ENCODE measurements at places on chromosomes 4 and X.

DNA sequence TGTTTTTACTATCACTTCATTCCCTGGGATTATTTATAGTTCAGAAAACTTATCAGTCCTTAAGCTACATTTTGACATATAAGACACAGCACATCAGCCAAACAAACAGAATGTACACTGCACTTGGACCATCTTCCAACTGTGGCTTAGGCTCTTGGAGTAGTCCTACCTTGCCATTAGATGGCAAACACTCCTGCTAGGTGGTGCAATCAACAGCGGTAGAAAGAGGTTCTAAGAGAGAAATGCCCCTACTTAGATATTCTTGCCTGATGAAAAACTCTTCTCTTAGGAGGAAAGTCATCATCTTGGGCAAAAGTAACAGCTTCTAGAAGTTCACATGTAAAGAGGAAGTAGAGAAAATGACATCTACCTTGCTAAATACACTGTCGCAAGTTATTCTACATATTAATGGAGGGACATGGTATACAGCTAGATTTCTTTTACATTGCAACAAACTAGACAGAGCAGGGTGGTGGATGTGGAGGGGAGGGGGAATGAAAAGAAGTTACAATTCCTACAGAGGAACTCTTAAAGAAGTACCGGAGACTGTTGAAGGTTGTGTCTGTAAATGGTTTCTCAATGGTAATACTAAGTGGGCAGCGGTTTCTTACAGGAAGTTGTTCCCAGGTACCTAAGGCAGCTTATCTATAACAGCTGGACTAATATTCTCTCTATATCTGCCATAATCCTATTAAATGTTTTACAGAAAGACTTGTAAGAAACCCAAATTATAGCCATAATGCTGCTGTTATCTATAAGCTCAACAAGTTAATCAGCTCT lies 8.1 kb upstream of the STPG2 start:
- no peak for DNase-seq

- DNase-seq, result no peak
Observed at GRCh38 chr4:76702440-76703122, 195.4 kb downstream of the SOWAHB start.

GRCh38 chrX:120000490-120001246 lies 57.1 kb upstream of the NKAP start:
- DNase-seq, result no peak

DNA sequence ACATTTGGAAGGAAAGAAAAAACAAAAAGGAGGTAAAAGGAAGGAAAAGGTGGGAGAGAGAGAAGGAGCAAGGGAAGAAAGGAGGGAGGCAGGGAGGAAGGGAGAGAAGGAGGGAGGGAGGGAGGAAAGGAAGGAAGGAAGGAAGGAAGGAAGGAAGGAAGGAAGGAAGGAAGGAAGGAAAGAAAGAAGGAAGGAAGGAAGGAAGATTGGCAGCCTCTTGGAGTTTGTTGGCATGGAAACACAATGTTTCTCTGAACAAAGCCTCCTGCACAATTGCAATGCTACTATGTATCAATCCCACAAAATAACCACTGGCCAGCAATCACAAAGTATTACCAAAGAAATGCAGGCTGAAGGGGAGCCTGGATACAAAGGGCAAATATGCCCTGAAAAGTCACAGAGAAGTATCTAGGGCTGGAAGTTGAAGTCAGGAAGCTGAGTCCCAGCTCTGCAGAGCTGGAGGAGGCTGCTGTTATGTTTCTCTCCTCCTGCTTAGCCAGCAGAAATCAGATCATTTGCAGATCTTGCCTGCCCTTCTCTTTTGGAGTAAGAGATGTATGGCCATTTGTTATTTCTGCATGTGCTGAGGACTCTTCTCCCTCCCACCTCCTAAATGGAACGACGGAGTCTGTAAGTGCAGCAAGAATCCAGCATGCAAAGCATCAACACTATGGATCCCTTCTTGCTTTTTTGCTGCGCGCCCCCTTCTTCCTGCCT lies 195.9 kb upstream of the LDB2 start:
- DNase-seq, result no peak

GRCh38 chr4:80144676-80145470 lies 52.4 kb upstream of the PRDM8 start:
- DNase-seq, result no peak

GRCh38 chr4:88033309-88033708 lies 25.9 kb downstream of the PKD2 start:
- no peak for DNase-seq

DNA sequence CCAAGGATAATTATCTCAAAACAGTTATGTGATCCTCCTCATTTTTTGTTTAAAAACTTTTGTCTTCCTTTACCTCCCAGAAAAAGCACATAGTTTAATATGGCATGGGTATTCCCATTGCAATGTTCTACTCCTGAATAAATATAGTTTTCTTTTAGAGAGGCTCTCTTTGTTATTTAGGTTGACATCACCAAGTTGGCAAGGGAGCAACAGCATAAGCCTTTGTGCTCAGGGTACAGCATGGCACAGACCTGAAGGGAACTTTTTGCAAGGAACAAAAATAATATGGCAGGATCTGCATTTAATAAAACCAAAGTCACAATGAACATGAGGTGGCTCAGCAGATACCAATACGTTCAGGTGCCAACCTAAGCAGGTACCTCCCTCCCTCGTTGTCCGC lies 47.1 kb upstream of the NPY2R start:
- DNase-seq, result no peak

DNA sequence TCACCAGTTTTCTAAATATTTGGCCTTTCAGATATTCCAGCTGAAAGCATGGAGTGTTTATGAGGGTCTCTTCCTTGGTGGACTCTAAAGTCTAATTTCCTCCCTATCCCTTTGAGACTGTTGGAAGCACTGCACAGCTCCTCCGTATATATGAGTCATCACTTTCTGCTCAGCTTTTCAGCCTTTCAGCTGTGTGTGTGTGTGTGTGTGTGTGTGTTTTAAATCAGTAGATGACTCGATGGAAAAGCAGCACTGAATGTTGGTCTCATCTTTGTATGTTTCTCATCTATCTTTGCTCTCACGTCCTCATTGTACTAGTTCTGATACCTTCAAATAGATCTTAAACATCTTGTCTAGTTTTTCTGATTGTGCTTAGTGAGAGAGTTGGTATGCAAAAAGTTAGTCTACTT lies 81.6 kb downstream of the ZFX start:
- no peak for DNase-seq

DNA sequence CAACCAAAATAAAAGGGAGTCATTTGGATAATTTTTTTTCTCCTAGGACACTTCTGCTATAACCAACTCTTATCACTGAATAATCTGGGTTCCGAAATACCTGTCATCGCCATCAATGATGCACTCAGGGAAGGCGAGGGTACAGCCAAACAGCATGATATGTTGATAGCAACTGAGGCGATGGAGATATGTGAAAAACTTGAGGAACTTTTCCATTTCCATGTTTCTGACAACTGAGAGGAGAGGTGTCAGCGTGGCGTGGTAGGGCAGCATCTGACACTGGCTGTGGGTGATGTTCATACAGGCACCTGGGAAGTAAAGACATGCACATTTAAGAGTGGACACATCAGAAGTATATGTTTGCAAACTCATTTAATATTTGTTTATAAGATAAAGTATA lies 74.6 kb downstream of the CORIN start:
- no peak for DNase-seq

DNA sequence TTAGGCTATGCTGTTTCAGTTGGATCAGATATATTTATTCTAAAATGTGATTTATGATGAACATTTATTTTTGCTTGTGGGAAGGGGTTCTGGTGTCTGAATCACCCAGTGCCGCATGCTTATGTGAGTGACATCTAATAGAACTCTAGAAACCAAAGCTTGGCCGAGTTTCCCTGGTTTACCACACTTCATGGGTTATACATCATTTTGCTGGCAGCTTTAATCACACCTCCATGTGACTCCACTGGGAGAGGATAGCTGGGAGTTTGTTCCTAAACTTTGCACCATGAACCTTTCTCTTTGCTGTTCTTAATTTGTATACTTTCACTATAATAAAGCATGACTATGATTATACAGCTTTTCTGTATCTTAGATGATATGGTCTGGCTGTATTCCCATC lies 382.9 kb downstream of the INPP4B start:
- DNase-seq, result no peak

DNA sequence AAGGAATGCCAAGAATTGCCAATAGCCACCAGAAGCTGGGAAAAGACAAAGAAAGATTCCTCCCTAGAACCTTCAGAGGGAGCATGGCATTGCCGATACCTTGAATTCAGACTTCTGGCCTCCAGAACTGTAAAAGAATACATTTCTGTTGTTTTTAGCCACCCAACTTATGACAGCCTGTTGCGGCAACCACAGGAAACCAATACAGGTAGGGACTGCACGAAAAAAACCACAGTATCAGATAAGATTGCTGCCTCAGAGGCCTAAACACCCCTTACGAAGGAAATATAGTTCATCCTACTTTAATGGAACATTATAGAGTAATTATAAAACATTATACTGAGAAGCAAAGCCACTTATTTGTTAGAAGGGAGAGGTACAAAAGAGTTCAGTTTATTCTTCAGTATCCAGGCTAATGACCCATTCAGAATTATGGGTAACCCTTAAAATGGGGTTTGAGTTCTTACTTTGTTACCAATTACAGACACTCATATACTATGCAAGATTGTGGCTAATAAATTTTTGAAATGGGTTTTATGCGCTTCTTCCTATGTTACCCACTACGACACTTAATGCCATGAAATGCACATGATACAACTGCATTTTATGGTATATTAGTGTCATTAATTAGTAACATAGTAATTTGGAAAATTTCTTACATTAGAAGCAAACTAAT lies 37.4 kb upstream of the SMIM10L2A start:
- DNase-seq, result peak; percentile 2

DNA sequence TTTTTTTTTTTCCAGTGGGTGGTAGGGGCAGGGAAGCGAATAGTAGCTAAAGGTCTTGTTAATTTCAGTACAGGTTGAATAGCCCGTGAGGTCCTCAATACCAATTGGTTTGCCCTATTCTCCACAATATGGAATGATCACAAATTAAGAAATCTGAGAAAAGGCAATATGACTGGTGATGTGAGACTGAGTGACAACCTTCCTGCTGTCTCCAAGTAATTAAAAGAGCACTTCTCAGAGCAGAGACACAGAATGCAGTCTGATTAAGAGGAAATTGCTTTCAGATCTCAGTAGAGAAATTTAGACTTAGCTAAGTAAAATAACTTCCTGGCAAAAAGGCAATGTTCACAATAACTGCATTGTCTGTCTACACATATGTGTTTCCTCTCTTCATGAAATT lies 23.0 kb downstream of the GPR174 start:
- no peak for DNase-seq

DNA sequence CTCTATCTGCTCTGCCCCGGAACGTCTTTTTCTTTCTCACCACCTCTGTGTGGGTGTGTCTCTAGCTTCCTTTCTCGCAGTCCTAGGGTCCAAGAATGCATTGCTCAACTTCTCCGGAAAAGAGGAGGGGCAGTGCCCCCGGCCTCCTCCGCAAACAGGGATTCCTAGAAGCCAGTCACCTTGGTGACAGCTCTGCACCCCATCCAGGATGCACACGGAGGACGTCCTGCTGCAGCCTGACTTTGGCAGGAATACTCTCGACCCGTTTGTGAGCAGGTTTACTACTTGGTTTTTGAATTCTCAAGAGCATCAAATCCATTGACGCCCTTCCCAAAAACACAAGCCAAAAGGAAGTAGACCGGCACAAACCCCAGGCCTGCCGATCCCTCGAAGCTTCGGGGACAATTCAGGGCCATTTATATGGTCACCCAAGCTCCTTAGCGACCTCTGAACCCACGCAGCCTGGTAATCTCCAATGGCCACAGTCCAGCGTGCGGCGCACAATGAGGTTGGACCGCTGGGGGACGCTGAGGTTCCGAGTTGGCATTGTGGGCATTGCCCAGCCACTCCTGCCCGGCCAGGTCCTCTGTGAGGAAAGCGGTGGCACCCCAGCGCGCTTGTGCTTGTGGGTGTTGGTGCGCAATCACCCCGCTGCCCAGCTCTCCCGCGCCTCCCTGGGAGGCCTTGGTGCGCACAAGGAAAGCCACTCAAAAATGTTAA lies 9.8 kb downstream of the NKX3-2 start:
- no peak for DNase-seq

DNA sequence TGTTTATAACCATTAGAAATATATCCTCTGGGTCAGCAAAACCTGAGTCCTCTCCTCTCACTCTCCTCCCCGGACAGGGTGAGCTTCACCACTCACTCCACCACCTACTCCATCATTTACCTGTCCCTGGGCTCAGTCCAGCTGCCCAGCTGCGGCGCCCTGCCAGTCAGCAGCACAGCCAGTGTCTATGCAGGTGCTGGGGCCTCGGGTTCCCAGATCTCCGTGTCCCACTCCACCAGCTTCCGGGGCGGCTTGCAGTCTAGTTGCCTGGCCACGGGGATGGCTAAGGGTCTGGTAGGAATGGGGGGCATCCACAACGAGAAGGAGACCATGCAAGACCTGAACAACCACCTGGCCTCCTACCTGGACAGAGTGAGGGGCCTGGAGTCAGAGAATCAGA lies 662.2 kb upstream of the ACTRT1 start:
- DNase-seq, result no peak

DNA sequence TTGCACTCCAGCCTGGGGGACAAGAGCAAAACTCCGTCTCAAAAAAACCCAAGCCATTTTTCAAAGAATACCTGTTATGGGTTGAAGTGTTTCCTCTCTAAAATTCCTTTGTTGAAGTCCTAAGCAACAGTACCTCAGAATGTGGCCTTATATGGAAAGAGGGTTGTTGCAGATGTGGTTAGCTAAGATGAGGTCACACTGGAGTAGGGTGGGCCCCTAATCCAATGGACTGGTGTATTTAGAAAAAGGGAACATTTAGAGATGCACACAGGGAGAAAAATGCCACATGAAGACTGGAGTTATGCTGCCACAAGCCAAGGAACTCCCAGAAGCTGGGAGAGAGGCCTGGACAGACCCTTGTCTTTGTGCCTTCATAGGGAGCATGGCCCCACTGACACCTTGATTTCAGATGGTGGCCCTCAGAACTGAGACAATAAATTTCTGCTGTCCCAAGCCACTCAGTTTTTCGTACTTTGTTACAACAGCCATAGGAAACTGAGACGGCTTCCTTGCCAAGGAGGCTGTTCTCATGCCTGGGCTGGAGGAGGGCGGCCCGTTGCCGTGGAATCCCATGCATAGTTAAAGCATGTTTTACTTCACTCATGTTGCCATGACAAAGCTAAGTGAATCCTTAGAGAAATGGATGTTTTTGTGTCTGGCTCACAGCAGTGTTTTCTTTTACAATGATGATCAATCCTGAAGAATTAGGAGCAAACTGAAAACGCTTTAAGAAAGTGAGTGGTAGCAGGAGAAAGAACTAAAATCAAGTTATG lies 16.5 kb downstream of the TRAPPC2 start:
- DNase-seq, result no peak
